Colonic mucosa (tissue), 4 donors: ENCODE measurements at places on chromosomes 7 and 10.

DNA sequence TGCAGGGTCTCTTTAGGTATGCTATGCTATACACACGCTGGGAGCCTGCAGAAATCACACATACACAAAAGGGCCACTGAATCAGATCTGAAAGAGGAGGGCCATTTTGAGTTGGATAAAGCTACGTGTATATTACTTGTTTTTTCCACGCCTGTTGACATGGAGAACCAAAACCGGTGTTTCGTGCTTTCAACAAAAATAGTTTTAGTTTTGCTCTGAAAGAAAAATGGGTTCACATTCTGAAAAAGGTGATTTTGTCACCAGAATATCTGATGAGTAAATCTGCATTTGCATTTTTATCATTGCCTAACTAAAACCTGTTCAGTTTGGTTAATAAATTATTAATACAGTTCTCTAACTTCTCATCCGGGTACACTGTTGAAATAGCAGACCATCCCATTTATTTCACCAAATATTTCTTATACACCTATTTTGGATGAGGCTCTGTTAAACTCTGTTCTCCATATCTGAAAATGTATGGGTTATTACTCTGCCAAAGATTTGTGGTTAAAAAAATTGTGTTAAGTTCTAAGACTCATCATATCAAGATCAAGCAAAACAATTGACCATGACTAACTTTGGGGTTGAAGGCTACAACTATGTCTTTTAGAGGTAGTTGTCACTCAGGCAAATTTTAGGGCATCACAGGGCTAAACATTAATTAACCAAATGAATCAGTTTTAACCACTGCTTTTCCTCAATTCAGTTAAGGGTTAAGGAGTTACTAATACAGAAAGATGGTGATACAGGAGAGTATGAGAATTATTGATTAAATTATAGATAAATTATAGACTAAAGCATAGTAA, 101.2 kb upstream of the RPA3 start:
- no peak for DNase-seq

DNA sequence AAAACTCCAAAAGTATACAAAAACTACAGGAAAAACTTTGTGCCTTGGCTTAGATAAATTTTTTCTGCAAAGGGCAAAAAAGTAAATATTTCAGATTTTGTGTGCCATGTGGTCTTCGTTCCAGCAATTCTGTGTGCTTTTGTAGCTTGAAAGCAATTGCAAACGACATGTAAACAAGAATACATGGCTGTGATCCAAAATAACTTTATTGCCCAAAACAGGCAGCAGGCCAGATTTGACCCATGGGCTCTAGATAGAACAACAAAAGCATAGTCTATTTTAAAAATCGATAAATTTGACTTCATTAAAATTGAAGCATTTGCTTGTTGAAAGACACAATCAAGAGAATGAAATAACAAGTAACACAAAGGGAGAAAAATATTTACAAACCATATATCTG, 336.6 kb downstream of the HPSE2 start:
- no peak for DNase-seq

DNA sequence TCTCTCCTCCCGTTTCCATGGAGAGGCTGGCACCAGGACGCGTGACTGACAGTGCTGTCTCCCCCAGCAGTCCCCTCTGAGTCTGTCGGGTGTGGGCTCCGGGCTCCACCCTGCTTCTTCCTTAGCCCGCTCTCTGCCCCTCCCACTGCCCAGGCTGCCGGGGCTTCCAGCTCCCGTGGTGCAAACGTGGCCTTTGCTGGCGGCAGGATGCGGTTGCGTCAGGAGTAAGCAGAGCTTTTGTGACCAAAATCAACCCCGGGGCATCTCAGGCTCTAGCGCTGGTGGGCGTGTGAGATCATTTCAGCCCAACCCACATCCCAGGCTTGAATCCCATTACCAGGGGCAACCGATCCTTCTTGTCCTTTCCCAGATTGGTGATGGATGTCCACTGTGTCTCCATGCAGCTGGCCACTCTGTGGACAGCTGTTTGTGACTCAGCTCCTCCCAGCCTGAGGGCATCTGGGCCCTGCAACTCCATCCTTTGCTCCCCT, 28.2 kb downstream of the PTPRE start:
- no peak for DNase-seq

- DNase-seq: no peak
Observed at GRCh38 chr7:128880791-128881457, 18.3 kb downstream of the ATP6V1F start.
